Motor neuron (in vitro differentiated cells): ENCODE measurements at places on chromosomes 1 and 21. TPM values are rescaled to one million over a fixed set of nuclear protein-coding genes. Genes with fewer than 3 reads are reported as not detected.

- no peak for ATAC-seq
Observed at GRCh38 chr1:234899730-234900072, 228.9 kb downstream of the TOMM20 start.

DNA sequence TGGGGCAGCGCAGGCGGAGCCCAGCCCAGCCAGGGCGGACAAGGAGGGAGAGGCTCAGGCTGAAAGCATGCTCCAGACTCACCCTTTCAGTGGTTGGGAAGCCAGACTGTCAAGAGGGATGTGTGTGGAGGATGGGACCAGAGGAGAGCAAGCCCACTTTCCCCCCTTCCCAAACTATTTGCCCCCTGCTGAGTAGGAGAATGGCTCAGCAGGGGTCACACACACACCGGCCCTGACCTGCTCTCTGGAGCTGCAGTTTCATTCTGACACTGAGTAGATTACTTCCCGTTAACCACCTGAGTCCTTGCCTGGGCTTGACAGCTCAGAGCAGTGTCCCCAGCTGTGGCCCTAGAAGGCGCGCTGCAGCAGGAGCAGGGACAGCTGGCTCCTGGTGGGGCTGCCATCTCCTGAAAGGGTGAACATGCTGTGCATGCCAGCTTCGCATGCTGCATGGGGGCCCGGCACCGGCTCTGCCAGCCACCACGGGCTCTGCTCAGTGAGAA is 51.6 kb upstream of the CNTN2 start:
- ATAC-seq: no peak

- ATAC-seq: no peak
Observed at GRCh38 chr1:84246213-84246612, 55.3 kb upstream of the SAMD13 start.

- ATAC-seq: peak; percentile 48
Observed at GRCh38 chr1:230067419-230067870, 407 bp downstream of the GALNT2 start.

GRCh38 chr1:76121850-76122249 is 47.3 kb downstream of the ST6GALNAC3 start:
- ATAC-seq: no peak

DNA sequence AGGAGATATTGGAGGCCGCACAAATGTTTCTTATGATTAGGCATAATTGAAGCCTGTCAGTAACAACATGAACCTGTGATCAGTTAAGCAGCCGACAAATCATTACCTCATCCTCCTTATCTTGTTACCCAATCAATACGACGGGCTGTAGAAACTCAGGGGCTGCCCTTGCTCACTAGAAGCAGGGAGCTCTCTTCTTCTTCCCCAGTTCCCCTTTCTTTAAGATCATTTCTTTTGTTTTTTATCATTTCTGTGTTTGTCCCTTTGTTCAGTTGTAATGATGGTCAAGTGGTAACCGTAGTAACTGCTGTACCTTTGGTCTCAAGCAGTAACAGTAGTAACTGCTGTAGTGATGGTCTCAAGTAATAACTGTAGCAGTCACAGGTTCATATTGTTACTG is 13.8 kb upstream of the FCGR2A start:
- no peak for ATAC-seq

DNA sequence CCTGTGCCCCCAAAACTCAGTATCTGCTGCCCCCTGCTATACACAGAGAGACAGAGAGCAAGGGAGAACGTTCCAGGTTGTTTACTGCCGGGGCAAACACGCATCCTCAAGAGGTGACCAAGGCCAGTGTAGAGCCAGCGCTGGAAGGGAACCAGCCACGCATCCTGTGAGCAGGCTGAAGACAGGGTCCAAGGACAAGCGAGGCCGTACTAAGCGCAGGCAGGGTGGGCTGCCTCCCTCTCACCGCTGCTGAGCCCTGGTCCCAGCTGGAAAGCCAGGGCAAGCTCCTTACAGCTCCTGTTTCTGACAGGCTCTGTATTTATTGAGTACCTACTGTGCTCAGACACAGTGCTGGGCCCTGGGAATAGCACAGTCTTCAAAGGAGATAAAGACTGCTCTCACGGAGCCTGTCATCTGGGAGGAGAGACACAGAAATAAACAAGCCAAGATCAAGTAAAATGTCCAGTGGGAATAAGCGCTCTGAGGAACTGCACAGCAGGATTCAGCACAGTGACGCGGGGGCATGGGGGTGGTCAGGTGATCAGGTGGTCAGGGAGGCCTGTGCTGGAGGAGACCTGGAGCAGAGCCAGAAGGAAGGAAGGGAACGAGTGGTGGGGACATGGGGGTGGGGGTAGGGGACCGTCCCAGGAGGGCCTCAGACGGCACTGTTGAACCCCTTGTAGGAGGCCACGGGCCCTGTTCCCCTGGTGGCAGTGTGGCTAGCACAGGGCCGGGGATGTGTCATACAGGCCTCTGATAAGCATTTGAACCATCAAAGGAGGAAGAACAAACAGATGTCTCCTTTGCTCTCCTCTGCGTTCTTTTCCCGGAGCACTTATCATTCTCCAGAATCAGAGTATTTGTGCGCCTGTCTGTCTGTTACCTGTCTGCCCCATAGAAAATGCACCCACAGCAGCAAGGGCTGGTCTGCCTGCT is 37.8 kb upstream of the EFHD2 start:
- ATAC-seq: peak; percentile 77

DNA sequence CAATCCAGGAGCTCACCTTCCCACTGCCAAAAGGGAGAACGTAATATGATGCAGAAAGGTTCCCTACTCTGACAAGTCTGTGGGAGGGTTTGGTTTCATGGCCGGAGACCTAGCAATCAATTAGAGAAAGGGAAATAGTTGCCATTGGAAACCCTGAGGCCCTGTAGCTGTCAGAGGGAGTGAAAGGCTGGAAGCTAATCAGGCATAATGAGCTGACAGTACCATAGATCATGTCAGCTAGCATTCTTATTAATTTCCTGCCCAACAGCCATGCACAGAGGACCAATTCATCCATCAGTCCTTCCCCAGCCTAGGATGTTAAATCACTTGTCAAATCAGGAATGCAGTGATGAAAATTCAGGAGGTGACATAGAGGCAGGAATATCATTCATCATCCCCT is 527.3 kb downstream of the PLPP3 start:
- no peak for ATAC-seq

GRCh38 chr1:247373721-247374141 is 42.1 kb upstream of the ZNF496 start:
- ATAC-seq: no peak

DNA sequence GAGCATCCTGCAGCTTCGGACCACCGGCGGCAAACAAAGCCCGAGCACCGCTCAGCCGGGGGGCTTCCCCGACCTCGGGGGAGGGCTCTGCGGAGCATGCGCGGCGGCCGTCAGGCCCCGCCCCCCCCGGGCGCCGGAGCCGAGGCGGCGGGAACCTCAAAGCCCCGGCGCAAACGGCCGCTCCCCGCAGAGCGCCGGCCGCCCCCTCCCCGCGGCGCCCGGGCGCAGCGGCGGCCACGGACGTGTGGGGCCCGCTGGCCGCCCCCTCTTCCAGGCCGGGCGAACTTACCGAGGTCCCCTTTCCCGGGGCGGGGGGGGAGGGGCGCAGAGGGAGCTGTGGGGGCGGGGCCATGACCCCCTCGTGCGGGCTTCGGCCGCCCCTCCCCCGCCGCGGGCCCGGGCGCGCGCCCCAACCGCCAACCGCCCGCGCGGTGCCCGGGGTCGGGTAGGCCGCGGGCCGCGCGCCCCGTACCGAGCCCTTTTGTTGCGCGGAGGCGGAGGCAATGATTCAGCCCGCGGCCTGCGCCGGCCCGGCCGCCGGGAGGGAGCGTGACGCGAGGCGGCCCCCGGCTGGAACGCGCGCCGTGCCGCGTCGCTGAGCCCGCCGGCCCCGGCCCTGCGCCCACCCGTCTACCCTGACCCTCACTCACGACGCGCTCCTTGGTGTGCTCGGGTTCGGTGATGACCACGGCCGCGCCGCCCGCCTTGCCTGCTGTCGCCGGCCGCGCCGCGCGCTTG is 1.7 kb downstream of the RCC2 start:
- ATAC-seq: peak; percentile 14

DNA sequence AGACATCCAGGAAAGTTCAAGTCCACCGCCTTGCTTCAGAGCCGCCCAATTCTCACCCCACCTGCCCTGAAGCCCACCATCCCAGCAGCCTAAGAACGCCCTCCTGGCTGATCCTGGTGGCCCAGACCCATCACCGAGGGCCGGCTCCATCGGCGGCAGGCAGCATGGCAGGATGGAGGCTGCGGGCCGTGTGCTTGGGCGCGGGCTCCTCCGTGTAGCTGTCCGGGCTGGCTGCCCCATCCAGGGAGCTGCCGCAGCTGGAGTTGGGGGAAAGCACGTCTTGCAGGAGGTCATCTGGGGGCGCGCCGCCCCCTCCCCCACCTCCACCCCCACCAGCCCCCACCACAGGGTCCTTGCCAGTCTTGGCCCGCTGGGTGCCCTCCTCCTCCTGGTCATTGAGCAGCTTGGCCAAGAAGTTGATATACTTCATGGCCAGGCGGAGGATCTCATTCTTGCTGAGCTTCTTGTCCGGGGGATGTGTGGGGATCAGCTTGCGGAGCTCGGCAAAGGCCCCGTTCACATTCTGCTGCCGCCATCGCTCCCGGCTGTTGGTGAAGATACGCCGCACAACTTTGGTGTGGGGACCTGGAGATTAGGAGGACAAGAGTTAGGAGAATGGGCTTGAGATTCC is 12.3 kb downstream of the TAL1 start:
- no peak for ATAC-seq

GRCh38 chr21:26965040-26965906 is 1.6 kb downstream of the ADAMTS5 start:
- peak; percentile 40 for ATAC-seq

GRCh38 chr1:18787825-18788385 is 71.6 kb downstream of the TAS1R2 start:
- peak; percentile 30 for ATAC-seq

GRCh38 chr1:205680073-205680851 is at the start of gene SLC45A3:
SLC45A3 (minus strand) TSS chr1:205680509; CDS start chr1:205664656, 15,853 bp downstream.
- peak; percentile 85 for ATAC-seq

DNA sequence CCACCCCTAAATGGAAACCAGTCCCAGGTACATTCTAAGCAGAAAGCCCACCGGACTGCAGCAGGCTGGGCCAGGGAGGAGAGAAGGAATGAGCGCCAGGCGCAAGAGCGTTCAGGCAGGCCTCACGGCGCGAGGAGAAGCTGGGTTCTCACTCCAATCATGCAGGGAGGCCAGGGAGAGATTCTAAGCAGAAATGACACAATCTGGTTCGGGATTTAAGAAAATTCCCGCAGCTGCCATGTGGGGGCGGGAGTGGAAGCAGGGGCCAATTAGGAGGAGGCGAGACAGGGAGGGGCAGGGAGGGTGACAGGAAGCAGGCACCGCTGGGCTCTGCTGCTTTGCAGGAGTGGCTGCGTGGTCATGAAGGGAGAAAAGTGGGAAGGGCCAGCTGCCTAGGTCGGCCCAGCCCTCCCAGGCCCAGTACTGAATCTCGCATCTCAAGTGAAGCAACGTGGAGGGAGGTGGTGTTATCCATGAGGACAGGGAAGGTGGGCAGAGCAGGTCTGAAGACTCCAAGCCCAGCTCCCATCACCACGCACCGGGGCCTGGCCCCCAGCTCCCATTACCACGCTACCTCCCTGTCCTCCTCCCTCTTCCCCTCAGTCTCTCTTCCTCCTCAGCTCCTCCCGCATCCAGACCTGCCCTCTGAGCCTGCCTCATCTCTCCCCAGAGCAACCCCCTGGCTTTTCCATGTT is 11.8 kb downstream of the NPHP4 start:
- peak; percentile 87 for ATAC-seq

- peak; percentile 51 for ATAC-seq
Observed at GRCh38 chr1:8090241-8090702, 64.2 kb upstream of the ERRFI1 start.

GRCh38 chr1:198495631-198496030 is 44.8 kb downstream of the ATP6V1G3 start:
- no peak for ATAC-seq

- ATAC-seq: no peak
Observed at GRCh38 chr1:60935599-60936110, 146.7 kb upstream of the NFIA start.

- no peak for ATAC-seq
Observed at GRCh38 chr21:35582731-35583130, 477.6 kb downstream of the SETD4 start.

PRDM16 gene
- total RNA-seq: 0.43 and 0.97 TPM in 2 replicates

ANGPTL3 gene
- total RNA-seq: 1.1 and 4.7 TPM in 2 replicates

IGSF5 gene
- total RNA-seq: not detected in 2 replicates

FHL3 gene
- 9.9 and 14.0 TPM in 2 replicates for total RNA-seq

CTSE gene
- total RNA-seq: 0.31 TPM in 1 of 2 replicates, not detected in the other

OR10J1 gene
- 0.21 TPM in 1 of 2 replicates, not detected in the other for total RNA-seq

CASQ1 gene
- total RNA-seq: 0.16 and 0.63 TPM in 2 replicates

CD1E gene
- not detected in 2 replicates for total RNA-seq

AMY2A gene
- total RNA-seq: not detected in 2 replicates

TMEM51 gene
- total RNA-seq: 2.3 and 2.7 TPM in 2 replicates

CALML6 gene
- 1.3 and 1.7 TPM in 2 replicates for total RNA-seq

RHD gene
- total RNA-seq: 0.10 and 0.43 TPM in 2 replicates

CORT gene
- 2.1 and 2.7 TPM in 2 replicates for total RNA-seq

TSPEAR gene
- 0.66 and 0.68 TPM in 2 replicates for total RNA-seq

PLEKHA6 gene
- total RNA-seq: 33.0 and 33.4 TPM in 2 replicates
